ENCODE measurements at places on chromosomes 6 and 20. TPM values are rescaled to one million over a fixed set of nuclear protein-coding genes. Genes with fewer than 3 reads are reported as not detected.

The PGC gene
- polyA plus RNA-seq = 0.17 TPM

The IYD gene
- polyA plus RNA-seq = 3.3 TPM

The ABHD16A gene
- 52.5 TPM for polyA plus RNA-seq

The ADAM33 gene
- 9.9 TPM for polyA plus RNA-seq

The GSTA3 gene
- 0.56 TPM for polyA plus RNA-seq

The PIGU gene
- polyA plus RNA-seq = 43.2 TPM

The KLHDC3 gene
- polyA plus RNA-seq = 99.2 TPM

The LY6G6C gene
- not detected for polyA plus RNA-seq

The KIF3B gene
- 45.2 TPM for polyA plus RNA-seq

The BPIFB1 gene
- not detected for polyA plus RNA-seq

The VNN1 gene
- 0.07 TPM for polyA plus RNA-seq

GRCh38 chr6:104566411-104566810, 293.3 kb downstream of the HACE1 start:
- DNase-seq = no peak

GRCh38 chr6:159615918-159616317, 77.1 kb downstream of the SOD2 start:
- no peak for DNase-seq

- no peak for DNase-seq
Observed at GRCh38 chr6:15025446-15025845, 220.4 kb upstream of the JARID2 start.

DNA sequence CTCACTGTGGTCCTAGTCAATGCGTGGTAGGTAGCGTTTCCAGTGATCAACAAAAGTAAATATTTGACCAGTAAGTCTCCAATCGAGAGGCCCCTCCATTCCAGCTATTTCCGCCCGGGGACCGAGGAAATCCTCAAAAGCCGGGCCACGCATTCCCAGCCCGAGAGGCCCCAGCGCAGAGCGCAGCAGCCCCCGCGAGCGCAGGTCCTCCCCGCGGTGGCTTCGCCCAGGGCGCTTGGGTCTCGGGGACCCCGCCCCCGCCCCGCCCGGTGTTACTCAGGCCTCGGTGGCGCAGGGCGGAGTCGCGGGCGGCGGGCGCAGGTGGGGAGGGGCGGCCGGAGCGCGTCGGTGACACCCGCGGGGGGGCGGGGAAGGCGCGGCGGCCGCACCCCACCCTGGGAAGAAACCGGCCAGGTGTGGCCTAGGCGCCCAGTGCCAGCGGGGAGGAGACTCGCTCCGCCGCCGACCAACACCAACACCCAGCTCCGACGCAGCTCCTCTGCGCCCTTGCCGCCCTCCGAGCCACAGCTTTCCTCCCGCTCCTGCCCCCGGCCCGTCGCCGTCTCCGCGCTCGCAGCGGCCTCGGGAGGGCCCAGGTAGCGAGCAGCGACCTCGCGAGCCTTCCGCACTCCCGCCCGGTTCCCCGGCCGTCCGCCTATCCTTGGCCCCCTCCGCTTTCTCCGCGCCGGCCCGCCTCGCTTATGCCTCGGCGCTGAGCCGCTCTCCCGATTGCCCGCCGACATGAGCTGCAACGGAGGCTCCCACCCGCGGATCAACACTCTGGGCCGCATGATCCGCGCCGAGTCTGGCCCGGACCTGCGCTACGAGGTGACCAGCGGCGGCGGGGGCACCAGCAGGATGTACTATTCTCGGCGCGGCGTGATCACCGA, at the start of gene DSP:
Gene DSP, plus strand, starts transcription at position 497 of the 890 bp plus-strand sequence. Its CDS starts 245 bp downstream, at position 742.
- DNase-seq = no peak

GRCh38 chr6:45417436-45417835, 39.7 kb upstream of the SUPT3H start:
- DNase-seq = no peak

- DNase-seq = peak; percentile 53
Observed at GRCh38 chr20:461254-462198, 807 bp downstream of the TBC1D20 start.

GRCh38 chr6:125835221-125835744, 44.5 kb downstream of the NCOA7 start:
- no peak for DNase-seq

DNA sequence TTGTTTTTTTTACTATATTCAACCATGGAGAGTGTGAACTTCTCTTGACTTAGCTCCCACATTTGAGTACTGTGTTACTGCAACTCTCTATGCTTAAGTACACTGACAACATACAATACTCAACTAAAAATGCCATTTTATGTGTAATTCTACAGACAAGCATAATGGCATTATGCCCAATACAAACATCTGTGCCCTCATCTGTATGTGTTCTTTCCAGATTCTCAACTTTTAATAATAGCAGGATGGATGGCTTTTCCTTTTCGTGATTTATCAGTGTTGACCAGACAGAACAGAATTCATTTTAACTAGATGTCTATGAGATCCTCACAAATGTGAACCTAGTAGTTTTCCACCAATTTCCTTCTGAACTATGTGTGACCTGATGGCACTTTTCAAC, 84.2 kb upstream of the MARCKS start:
- no peak for DNase-seq

GRCh38 chr6:19332806-19333460, 504.2 kb upstream of the ID4 start:
- no peak for DNase-seq

GRCh38 chr6:108966251-108966650, 118.0 kb downstream of the ARMC2 start:
- no peak for DNase-seq

DNA sequence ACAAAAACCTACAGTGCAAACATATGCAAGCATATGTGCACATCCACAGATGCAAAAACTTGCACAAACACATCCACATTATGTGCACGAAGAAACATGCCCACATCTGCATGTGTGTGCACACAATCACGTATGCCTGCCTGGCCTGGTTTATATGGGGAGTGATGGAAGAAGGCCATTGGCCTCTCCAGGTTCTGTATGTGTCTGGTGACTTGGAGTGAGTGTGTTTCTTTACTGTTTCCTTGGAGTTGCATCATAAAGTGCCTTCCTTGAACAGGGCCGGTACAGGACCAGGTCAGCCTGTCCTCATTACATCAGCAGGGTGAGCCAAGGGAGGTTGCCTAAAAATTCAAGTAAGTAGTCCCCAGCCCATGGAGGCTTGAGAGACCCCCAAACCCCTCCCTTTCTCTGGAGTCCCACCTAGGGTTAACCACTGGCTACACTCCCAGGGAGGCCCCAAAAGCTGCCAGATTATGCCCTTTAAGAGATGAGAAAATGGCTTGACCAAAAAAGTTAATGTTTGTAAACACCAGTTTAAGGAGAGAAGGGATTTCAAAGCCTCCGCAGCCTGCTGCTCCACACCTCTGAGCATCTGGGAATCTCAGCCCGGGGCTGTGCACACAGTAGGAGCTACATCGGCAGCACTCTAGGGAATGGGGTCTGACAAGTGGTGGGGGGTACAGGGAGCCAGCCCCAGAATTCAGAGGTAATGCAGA, 140.8 kb downstream of the VEGFA start:
- no peak for DNase-seq

DNA sequence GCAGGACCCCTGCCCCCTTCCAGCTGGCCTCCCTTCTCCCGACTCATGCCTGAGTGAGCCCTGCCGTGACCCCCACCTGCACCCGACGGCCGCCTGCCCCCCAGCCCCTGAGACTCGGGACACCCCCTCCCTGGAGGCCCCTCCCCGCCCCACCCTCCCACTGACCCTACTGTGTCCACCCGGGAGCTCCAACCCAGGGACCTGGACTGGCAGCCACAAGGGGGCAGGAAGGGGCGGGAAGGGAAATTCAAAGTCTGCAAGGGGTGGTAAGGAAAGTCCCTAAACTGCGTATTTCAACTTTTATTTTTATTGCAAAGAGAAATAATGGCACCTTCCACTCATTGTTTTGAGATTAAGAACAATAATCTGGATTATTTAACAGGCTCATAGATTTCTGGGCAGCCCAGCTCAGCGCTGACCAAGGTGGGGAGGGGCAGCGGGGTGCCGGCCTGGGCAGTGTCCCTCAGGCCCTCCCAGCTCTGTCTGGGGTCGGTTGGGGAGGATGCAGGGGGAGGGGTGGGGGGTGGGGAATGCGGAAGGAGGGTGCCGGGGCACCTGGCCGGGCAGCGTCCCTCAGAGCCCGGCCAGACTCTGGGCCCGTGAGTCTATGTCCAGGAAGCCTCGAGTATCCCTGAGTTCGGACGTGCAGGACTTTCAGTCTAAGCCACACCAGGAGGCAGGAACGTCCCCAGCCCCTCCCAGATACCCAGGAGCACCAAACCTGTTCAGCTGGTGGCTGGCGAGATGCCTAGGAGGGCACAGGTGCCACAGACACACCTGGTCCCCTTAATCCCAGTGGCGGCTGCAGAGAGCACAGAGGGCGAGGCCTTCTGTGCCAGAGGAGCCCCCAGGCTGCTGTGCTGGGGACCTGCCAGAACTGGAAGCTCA, 1.3 kb upstream of the PTK6 start:
- DNase-seq = no peak

GRCh38 chr6:134168590-134169208, 116.3 kb upstream of the SLC2A12 start:
- no peak for DNase-seq

DNA sequence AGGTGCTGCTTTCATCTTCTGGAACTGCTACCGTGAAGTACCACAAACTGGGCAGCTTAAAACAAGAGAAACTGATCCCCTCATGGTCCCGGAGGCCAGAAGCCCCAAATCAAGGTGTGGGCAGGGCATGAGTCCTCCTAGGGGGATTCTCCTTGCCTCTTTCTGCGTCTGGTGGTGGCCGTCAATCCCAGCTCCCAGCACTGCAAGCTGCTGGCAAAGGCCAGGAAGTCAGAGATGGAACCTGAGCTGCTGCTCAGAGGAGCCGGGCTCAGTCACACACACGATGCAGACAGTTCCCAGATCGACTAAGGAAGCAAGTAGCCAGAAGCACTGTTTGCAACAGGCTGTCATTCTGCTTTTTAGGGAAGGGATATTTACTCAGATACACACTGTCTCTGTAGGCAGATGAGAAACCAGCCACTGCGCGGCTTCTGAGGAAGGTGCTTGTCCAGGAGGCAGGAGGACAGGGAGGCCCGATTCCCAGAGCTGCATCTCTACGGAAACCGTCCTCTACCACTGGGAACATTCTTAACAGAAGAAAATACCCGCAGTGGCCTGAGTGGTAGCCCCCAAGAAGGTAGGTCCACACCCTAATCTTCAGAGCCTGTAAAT, 15.5 kb downstream of the BHLHE23 start:
- DNase-seq = no peak

DNA sequence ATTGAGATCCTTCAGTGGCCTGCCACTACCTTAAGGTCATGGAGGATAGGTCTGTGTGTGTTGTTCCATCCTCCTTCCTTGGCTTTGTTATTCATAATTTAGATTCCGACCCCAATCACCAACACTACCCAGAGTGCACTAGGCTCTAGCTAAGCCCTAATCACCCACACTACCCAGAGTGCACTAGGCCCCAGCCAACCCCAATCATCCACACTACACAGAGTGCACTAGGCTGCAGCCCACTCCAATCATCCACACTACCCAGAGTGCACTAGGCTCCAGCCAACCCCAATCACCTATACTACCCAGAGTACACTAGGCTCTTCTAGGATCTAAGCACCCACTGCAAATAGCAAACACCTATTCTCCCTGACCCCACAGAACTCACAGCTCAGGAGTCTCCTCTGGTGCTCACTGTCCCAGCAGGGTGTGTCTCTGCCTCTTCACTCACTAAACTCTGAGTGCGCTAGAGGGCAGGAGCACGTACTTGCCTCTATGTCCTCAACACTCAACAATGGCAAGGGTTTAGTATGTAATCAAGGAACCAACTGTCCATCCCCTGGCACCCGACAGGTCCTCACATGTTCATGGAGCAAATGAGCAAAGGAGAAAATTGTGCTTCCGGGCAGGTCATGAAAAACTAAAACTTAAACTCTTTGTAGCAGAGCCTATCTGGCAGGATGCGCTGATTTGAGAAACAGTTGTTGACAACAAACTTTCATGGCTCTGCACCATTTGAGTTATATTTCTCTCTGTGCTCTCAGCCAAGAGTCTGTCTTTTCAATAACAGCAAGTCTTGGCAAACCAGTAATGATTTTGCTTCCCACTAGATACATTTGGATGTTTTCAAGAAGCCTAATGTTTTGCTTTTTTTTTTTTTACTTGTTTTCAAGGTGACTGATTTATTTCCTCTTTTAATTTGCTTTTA, 54.3 kb downstream of the SLC22A23 start:
- no peak for DNase-seq

- no peak for DNase-seq
Observed at GRCh38 chr6:83071707-83072106, 4.2 kb downstream of the DOP1A start.

DNA sequence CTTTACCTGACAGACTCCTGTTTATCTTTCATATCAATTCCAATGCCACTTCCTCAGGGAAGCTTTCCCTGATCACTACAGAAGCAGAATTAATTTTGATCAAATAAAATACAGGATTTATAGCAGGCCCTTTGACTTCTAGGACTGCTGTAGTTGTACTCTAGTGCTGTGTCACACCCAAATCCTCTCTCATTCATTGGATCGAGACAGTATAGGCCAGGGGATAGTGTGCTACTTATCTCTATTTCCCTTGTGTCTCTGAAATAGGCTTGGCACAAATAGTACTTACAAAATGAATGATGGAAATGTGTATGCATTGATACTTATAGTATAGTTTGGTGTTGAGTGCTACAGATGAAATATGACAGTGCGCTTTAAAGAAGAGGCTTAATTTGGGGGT, 19.8 kb downstream of the RALY start:
- DNase-seq = no peak

GRCh38 chr20:15320941-15321340, 983.5 kb upstream of the FLRT3 start:
- no peak for DNase-seq

DNA sequence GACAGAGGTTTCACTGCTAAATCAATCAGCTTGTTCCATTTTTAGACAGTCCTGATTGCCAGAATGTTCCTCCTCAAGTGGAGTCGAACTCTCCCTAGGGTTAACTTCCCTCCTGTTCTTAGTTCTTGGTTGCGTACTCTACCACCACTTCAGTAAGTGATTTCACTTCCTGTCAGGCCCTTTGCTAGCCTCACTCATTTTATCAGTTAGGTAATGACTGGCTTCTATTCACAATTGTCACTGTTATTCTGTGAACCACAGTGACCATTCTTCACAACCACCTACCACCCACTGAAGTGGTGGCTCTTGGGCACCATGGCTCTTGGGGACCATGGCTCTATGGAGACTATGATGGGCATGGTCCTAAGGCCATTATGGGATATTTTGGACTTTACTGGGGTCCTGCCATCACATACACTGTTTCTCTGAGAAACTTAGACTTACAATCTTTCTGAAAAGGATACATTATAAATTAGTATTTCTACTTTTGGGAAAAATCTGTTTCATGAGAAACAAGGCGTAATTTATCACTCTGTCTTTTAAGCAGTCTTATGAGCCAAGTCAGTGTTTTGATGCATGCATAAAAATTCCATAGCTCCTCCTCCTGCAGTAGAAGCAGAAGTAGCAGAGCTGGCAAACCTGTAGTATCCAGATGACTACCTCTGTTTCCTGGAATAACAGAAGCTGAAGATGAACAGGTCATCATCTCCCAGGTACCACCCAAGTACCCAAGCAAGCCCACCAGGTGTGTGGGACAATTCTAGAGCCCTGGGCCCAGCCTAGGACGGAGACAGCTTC, 66.3 kb downstream of the ATXN1 start:
- no peak for DNase-seq
